ENCODE measurements at places on chromosomes 4 and X.

DNA sequence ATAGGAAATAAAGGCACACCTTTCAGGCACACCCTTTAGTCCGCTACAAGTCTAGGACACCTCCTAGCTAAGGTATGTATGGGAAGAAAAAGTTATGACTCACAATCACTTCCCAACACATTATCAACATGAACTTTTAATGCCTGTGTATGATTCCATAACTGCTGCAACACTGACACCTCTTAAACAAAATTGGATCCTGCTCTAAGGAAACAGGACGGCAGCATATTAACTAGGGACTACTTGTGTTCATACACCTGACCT, 2.4 kb upstream of the PPP3CA start:
- DNase-seq = no peak

GRCh38 chr4:76753814-76754213, 144.1 kb downstream of the SOWAHB start:
- no peak for DNase-seq

GRCh38 chr4:172088556-172088955, 275.4 kb downstream of the GALNTL6 start:
- no peak for DNase-seq

GRCh38 chr4:99846891-99847290, 30.3 kb downstream of the DAPP1 start:
- DNase-seq = no peak

- no peak for DNase-seq
Observed at GRCh38 chr4:36844448-36844847, 400.1 kb upstream of the NWD2 start.

DNA sequence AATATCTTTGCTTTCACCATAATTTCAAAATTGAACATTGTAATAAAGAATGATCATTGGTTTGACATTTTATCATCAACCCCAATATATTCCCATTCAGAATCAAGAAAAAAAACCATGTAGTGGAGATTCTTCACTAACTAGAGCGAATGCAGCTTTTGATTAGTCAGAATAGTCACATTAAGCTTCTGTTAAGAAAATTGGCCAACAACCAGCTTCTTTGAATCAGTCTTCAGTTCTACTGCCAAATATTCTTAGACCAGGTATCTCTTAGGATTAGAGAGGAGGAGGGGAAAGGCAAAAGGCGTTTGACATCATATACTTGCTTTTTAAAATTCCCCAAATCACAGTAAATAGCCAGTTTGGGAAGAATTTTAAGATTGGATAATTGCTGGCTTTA, 22.2 kb upstream of the TBC1D8B start:
- DNase-seq = no peak

- no peak for DNase-seq
Observed at GRCh38 chr4:100889401-100889800, 371.6 kb upstream of the EMCN start.

- DNase-seq = no peak
Observed at GRCh38 chr4:107989162-107989536, 540 bp upstream of the HADH start.

- peak; percentile 40 for DNase-seq
Observed at GRCh38 chrX:40877887-40878286, 142.5 kb upstream of the MED14 start.

GRCh38 chr4:1405636-1406393, 427 bp downstream of the NKX1-1 start:
- no peak for DNase-seq

GRCh38 chr4:1460967-1461868, 55.0 kb upstream of the NKX1-1 start:
- DNase-seq = no peak

DNA sequence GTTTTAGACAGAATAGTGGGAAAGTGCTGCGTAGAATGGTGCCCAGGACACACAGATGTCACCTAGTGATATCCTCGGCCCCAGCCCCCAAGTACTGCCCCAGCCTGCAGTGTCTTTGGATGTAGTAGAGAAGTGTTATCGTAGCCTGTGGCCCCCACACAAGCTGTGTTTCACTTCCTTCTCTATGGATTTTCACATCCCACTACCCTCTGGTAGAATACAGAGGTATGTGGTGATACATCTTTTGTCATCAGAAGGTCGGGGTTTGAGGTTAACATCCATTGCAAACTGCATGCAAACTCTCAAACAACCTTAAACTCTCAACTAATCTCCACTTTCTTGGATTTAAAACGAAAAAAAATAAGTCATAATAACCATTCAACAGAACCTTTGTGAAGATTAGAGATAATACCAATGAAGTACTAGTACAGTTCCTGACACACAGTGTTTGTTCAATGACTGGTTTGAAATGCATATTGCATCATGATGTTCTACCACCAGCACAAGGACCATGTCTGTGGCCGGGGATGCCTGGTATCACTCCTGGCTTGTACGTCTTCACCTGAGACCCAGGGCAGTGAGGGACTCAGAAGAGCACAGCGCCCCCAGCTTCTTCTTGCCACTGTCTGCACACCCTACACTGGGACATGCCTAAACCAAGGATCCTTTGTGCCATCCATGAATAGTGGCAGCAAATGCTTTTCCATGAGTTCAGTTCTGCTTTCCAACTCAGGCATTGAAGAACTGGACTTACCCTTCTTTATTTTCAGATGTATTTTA, 267.3 kb downstream of the DCTD start:
- no peak for DNase-seq

- DNase-seq = no peak
Observed at GRCh38 chr4:83599183-83599582, 63.3 kb downstream of the GPAT3 start.

DNA sequence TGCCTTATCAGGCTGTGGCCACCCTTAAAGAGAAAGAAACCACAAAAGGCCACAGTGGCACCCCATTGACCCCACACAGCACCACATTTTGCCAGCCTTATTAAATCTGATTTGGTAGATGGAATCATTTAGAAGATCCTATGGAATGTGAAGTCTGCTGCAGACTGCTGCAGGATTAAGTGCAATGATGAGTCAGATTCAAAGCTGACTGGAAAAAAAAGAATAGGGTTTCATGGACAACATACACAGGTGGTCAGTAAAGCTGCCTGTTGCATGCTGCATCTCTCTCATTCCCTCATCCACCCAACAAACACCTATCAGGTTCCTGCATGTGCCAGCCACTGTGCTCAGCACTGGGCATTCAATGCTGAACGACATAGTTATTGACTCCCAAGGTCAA, 56.6 kb downstream of the CHST7 start:
- DNase-seq = no peak

GRCh38 chr4:159446266-159446976, 343.5 kb downstream of the RAPGEF2 start:
- DNase-seq = peak; percentile 33

DNA sequence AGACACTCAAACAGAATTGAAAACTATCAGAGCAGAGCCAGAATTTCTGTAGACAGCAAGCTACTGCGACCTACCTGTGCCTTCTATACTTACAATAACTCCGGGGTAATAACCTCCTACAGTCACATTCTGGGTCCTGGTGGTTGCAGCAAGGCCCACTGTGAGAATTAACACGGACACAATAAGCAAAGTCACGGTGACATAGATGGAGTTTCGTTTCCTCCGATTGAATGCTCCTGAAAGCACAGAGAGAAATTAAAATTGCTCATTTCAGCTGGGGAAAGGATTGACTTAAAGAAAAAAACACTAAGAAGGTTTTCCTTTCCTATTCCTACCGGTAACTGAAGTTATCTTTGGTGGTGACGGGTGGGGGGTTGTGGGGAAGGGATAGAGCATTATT, 7.0 kb downstream of the TMEM255A start:
- no peak for DNase-seq

DNA sequence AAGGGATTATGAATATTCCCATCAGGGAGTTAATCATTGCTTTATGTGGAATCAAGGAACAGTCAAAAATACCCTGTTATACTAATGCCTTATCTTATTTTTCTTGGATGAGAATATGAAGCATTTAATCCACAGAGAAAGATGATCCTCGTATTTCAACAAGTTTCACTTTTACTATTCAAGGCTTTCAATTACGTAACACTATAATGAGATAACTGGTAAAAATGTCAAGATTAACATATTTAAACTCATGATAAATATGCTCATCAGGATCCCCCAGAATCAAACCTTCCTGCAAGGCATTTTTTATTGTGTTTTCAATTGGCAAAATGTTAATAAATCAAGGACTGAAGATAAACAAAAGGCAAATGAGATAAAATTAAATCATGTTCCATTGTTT, 5.1 kb downstream of the ZXDA start:
- DNase-seq = no peak

DNA sequence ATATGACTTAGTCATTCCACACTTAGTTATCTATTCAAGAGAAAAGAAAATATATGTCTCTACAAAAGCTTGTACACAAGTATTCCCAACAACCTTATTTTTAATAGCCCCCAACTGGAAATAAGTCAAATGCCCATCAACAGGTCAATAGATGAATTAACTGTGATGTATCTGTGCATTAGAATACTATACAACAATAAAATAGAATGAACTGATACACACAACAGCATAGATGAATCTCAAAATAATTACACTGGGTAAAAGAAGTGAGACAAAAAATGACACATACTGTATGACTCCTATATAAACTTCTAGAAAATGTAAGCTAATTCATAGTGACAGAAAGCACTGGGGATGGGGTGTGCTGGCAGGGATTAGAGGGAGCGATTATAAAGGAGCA, 354.1 kb upstream of the DIPK2B start:
- DNase-seq = no peak

DNA sequence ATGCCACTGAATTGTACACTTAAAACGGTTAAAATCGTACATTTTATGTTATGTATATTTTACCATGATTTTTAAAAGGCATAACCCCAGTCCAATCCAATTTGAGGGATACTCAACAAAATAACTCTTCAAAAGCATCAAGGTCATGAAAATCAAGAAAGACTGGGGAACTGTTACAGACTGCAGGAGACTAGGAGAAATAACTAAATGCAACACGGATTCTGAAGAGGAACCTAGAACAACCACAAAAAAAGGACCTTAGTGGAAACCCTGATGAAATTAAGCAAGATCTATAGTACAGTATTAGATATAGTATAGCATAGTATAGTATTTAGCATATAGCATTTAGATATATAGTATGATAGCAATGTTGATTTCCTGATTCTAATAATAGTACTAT, 26.8 kb downstream of the SH3KBP1 start:
- DNase-seq = no peak

GRCh38 chr4:72896515-72896914, 173.0 kb downstream of the COX18 start:
- DNase-seq = no peak

DNA sequence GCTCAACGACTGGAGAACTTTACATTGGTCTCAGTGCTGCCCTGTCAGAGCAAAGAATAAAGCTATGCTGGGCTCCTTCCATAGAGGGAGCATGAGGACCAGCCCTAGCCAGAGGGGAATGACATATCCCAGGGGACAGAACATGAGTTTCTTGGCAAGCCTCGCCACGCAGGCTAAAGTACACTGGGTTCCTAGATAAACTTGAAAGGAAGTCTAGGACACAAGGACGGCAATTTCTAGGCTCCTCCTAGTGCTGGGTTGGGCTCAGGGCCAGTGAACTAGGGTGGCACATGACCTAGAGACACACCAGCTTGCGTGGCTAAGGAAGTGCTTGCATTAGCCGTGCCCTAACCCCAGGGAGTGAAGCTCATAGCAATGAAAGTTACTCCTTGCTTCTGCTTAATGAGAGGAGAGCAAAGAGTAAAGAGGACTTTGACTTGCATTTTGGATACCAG, 141.0 kb downstream of the MAB21L2 start:
- DNase-seq = no peak

- DNase-seq = no peak
Observed at GRCh38 chrX:79409657-79410056, 42.5 kb upstream of the ITM2A start.

- no peak for DNase-seq
Observed at GRCh38 chrX:8629871-8630270, 102.1 kb downstream of the ANOS1 start.

GRCh38 chr4:80454040-80454439, 118.5 kb downstream of the CFAP299 start:
- DNase-seq = no peak

DNA sequence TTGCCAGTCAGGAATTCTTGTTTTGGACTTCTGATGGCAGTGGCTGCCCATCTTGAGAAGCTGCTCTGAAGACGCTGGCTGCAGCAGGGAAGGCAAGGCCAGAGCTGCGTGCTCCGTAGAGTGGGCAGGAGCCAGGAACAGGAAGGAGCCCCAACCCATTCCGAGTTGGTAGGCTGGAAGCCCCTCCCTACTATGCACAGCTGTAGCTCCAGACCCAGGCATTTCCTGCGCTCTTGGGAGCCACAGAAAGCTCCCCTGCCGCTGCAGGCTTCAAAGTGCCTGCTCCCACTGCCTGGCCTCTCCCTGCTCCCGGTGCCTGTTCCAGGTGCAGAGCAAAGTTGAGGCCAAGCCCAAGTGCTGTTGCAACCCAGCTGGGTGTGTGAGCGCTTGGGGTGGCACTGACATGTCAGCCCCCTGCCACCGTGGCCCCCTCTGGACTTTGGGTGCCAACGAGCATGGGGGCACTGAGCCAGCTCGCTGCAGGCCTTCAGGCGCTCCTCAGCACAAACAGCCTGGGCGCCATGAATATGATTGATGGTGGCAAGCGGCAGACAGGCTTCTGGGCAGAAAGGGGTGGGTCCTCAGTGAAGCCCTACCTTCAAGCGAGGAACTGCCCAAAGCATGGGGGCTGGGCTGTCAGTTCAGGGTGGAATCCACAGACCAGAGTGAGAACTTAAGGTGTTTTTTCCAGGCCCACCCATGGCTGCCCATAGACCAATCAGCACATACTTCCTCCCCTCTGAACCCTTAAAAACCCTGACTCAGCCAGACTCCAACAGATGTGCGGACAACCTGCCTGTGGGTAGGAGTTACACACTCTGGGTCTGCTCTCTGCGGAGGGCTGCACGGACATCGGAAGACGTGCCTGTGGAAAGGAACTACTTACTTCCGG, 677.2 kb upstream of the INTU start:
- no peak for DNase-seq

- no peak for DNase-seq
Observed at GRCh38 chr4:41611881-41612871, 74.2 kb downstream of the LIMCH1 start.

DNA sequence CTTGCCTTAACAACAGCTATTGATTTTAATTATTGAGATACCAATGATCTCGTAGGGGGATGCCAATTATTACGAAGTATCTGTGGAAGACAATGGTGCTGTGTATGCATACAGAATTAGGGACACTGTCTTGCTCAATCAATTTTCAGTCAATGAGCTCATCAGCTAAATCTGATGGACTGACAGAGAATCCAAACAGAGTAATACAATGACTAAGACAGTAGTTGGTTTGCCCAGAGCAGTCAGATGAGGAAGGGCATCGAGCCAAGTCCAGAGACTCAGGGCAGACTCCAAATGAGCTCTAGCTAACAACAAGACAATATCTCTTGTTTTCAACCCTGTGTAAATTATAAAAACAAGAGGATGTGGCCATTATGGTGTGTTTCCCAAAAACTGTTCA, 14.7 kb upstream of the GSX2 start:
- DNase-seq = no peak
